ENCODE measurements at places on chromosomes 6 and 20.

DNA sequence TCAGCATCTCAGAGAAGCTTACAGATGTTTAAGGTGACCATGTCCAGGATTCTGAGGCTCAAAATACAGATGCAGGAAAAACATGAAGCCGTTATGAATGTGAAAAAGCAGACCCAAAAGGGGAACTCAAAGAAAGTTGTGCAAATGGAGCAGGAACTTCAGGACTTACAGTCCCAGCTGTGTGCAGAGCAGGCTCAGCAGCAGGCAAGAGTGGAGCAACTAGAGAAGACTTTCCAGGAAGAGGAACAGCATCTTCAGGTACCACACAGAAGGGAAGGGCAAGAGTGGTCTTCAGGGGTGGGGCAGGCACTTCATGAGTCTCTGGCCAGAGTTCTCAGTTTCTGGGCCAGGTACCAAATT lies 15.2 kb downstream of the RNF8 start:
- DNase-seq: no peak

GRCh38 chr6:157822245-157823000 lies 623 bp upstream of the SNX9 start:
- no peak for DNase-seq

- DNase-seq: no peak
Observed at GRCh38 chr6:20892365-20892764, 358.1 kb downstream of the CDKAL1 start.

- DNase-seq: no peak
Observed at GRCh38 chr6:144588697-144589325, 303.7 kb downstream of the UTRN start.

DNA sequence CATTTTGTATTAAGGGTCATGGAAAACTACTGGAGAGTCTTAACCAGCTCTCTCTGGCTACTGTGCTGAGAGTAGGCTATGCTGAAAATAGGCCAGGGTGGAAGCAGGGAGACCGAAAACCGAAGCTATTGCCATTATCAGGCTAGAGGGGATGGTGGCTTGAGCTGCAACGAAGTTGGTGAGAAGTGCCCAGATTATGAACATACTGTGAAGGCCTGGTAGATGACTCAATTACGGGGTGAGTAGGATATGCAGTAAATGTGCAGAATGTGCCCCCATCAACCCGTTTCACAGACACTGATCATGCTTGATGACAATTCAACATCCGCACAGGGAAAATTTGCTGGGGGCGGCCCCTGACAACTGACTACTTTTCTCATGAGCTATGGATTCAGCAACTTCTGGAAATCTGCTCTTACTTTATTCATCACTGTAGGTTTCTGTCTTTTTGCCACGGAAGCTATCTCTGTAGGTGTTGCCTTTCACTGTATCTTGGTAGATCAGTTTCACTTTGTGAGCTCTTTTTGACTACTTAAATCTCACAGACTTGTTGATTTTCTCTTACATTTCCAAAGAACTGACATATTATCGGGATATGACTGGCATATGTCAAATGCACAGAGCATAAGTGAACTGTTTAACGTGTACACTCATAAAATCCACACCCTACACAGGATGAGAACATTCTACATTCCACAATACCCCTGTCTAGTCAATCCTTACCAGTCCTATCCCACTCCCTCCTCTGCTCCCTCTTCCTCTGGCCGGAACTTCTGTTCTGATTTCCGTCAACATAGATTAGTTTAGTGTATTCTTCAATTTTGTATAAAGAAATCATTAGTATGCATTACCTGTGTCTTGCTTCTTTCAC lies 15.5 kb upstream of the MEP1A start:
- DNase-seq: no peak

DNA sequence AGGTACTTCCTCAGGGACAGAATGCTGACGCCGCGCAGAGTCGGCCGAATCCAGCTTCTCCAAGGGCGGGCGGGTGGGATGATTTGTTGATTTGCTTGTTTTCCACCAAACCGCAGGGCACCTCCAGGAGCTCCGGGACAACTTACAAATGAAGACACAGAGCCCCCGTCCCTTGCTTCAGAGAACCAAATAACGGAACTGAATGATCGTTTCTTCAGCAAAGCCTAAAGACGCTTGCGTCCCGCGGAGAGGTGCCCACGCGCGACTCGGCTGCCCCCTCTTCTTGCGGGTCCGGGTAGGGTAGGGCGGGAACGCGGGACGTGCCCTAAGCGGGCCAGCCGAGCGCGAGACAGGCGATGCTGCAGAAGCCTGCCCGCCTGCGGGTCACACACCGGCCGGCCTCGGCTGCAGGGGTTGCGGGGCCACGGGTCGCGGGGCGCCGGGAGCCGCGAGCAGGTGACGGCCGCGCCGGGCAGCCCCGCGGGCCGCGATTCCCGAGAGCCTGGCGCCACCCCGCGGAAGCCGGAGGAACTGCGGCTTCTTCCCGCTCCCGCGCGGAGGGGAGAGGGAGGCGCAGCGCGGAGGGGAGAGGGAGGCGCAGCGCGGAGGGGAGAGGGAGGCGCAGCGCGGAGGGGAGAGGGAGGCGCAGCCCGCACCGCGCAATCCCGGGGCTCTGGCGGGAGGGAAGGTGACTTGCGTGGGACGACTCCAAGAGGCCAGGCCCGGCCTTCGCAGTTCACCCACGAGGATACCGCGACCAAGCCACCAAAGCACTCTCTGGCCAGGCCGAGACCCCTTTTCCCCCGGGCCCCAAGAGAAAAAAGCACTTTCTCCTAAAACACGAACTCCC lies 7.7 kb upstream of the FOXF2 start:
- DNase-seq: no peak

DNA sequence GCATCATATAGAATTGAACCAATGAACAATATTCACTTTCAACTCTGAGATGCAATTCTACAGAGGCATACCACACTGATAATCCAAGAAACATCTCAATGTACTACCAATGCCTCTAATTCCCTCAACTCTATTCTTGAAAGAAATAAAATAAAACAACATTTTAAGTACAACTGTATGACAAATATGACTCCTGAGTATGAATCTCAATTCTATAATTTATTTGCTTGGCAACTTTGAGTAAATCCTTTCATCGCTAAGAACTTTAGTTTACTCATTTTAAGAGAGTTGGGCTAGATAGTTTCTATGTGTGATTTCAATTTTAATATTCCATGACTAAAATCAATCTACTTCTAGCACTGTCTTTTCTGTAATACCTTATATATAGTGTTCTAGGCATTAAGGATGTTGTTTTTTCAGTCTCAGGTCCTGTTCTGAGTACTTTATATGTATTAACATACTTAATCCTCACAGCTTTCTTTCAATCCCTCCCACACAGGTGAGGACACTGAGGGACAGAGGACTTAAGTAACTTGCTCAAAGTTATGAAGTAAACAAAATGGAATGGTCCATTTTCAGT lies 33.4 kb downstream of the GOPC start:
- DNase-seq: no peak

DNA sequence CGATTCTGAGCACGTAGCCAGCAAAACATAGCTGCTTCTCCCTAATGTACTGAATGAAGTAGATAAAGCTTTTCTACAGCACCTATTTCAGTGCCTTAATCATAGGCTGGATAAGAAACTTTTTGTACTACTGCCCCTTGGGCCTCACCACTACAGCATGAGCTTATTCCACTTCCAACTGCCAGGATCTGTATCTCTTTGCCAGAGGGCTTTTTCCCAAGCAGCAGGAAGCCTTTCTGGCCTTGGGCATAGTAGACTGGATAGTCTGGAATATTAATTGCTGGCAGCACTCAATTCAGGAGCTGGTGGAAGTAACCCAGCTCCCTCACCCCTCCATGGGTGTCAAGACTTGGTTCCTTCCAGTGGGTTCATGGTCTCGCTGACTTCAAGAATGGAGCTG lies 43.6 kb downstream of the ANKEF1 start:
- no peak for DNase-seq

DNA sequence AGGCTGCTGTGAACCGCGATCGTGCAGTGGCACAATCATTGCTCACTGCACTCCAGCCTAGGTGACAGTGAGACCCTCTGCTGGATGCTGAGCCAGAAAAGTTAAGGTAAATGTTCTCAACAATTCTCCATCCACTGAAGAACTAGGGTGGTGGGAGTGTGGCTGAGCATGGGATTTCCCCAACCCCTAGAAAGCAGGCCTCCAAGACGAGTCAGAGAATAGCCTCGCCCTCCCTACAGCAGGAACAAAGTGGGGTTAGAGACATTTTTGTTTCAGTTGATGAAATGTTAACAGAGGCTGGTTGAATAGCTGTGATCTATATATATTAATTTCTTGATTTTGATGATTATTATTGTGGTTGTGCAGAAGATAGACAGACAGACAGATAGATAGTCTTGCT lies 6.1 kb upstream of the ALDH8A1 start:
- DNase-seq: no peak

DNA sequence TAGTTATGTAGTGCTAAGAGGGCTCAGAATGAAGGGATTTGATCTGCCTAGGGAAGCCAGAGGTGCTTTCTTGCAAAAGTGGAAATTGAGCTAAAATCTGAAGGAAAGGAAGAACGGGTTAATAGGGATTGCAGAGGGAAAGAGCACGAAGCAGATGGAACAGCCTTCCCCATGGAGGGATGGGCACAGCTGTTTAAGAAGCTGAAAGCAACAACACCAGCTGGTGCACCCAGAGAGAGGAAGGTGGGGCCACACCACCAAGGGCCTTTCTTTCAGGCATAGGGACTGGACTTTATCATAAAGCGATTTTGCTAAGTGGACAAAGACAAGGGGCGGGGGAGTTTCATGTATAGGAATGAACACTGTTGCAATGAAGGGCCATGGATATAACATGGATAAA lies 65.8 kb upstream of the SNRPB2 start:
- DNase-seq: no peak

DNA sequence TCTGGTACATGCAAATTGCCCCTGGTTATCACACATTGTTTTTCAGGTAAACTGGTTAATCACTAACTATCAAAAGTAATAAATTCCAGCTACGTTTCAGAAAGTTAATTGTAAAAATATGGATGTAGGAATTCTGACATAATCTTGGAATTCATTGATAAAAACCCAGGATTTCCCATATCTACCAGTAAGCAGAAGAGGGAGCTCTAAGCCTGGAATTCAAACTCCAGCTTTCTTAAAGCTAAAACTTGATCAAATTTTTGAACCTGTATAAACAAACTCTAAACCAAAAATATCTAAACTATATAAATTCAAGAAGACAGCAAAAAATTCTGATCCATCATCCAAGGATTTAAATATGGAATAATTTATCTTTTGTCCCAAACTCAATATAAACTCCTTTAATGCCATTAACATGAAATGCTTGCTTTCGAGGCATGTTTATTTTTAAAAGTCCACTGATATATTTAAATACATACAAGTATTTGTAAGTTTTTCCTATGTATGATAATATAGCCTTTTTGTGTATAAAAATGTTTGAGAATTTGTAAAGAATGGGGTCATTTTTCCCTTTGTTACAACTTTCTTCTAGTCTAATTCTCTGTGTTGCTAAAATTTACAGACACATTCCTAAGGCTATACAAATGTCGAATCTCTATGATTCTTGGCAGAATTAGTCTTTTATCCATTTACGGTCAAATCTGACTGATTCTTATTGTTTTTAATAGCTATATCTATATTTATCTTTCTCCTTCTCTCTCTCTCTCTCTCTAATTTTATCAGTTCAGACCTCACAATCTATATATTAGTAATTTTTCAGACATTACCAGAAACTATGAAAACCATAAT lies 91.4 kb upstream of the RNF217 start:
- no peak for DNase-seq

All from HS-5 (cell line).